Forelimb muscle (tissue), 1 donor: ENCODE measurements at places on chromosomes 5 and 9. TPM values are rescaled to one million over a fixed set of nuclear protein-coding genes. Genes with fewer than 3 reads are reported as not detected.

Gene MAMDC2
- 6.9 TPM for polyA plus RNA-seq

- no peak for DNase-seq
These were observed 58.7 kb downstream of the RXRA start for GRCh38 chr9:134384811-134385479.

- DNase-seq: no peak
These were observed 51.4 kb upstream of the DAB2 start for GRCh38 chr5:39475881-39476842.

- no peak for DNase-seq
These were observed 5.1 kb upstream of the FBXO38 start for GRCh38 chr5:148378670-148379069.

Gene PHF24
- polyA plus RNA-seq: 0.09 TPM

Gene FBXL7
- polyA plus RNA-seq: 20.0 TPM

Gene PCDHA4
- 0.14 TPM for polyA plus RNA-seq

Gene PIK3R1
- 61.7 TPM for polyA plus RNA-seq

DNA sequence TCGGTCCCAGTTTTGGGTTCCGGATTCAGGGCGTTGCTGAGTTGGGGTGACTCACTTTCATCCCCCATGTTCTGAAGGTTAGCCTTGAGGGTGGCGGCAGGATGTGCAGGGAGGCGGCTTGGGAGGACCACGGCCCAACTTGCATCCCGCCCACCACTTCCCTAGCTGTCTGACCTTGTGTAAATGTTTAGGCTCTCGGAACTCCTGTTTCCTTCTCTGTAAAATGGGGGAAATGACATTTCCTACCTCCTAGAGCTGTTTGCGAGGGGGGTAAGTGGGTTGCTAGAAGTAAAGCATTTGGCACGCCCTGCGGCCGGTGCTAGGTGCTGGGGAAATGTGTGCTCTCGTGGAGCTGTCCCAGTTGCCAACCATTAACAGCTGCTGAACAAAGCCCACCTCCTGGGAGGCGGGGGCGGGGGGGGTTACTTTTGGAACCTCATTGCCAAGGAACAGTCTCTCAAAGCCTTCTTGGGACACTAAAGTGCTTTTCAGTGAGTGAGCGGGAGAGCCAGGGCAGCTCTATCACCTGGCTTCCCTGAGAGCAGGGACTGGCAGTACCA, 27.5 kb downstream of the PTGES2 start:
- DNase-seq: no peak

- no peak for DNase-seq
These were observed 77.2 kb downstream of the ZNF608 start for GRCh38 chr5:124669300-124669648.

- no peak for DNase-seq
These were observed 299.2 kb downstream of the BNC2 start for GRCh38 chr9:16571127-16571802.

Gene ADAMTSL2
- 4.7 TPM for polyA plus RNA-seq

GRCh38 chr5:126948453-126948852, 81.9 kb downstream of the MARCHF3 start:
- DNase-seq: no peak

DNA sequence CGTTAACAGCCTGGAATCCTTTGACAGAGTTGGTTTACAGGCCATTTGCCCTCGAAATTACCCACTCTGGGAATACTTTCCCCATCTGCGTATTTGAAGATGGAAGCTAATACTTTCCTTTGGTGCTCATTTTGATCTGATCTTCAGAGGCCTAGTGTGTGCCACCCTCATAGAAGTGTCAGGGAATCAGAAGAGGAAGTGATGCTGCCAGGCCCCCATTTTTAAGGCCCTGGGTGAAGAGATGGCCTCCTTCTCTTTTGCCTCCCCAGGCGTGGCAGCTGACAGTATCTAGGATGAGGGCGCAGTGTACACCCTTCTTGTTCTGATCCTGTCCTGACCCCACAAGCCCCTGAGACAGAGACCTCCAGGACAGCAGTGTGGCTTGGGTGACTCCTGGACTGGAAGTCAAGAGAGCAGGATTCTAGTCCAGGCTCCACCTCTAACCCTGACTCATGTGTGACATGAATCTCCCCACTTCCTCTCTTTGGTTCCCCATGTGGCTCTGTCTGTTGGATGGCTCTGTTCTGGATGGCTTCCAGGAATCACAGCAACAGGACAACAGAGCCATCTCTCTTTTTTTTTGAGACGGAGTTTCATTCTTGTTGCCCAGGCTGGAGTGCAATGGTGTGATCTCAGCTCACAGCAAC, 27.8 kb downstream of the CSF1R start:
- peak; percentile 36 for DNase-seq

- DNase-seq: no peak
These were observed 282.7 kb downstream of the ENC1 start for GRCh38 chr5:74357827-74358226.

DNA sequence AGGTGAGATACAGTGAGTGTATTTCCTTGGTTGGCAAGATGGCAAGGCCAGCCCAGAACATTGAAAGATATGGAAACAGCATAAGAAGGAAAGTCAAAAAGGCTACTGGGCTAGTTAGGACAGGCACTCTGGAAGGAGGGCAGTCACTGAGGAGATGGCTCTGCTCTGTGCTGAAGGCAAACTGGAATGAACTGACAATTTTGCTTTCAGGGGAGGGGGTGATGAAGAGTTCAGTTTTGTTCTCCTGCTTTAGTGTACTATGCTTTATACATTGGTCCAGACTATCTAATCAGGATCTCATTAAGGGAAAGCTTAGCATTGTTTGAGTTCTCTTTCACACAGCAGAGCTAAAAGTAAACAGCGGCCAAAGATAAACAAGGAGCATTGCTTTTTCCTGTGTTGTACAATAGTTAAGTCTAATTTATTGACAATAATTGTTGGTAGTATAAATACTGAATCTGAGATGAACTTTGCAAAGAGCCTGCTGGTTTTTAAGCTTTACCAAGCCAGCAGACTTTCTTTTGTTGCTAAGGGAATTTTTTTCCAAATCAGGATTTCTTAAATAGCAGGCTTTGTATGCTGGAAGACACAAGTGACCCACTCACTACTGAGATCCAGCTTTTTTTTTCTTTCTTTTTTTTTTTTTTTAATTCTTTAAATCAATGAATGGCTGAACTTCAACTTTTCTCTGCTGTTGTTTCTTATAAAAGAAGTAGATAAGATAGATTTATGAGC, 355.5 kb downstream of the ARRDC3 start:
- no peak for DNase-seq

- DNase-seq: no peak
These were observed 19.3 kb upstream of the LTC4S start for GRCh38 chr5:179774442-179774841.

- no peak for DNase-seq
These were observed 122.5 kb upstream of the RFX3 start for GRCh38 chr9:3648266-3648665.

DNA sequence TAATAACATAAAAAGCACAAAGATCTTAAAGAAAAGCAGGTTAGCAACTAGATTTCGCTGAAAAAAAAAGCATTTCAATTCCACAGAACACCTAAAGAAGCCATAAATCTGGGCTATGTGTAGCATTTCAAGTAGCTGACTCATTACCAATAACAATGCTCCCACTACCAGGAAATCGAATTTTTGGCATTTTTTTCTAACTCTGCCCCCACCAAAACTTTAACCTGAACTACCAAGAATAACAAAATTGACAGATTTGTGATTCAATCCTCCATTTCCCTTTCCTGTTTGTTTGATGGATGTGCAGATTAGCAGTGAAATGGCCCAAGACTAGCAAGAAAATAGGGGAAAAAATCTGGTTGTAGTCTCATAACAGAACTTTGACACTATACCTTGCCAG, 180.2 kb downstream of the RASEF start:
- no peak for DNase-seq

Gene PRRX2
- polyA plus RNA-seq: 4.5 TPM

Gene SLC45A2
- polyA plus RNA-seq: 0.33 TPM

- no peak for DNase-seq
These were observed 7.4 kb downstream of the CDK9 start for GRCh38 chr9:127793093-127793708.

- no peak for DNase-seq
These were observed 108.9 kb downstream of the F2RL2 start for GRCh38 chr5:76514292-76514691.

DNA sequence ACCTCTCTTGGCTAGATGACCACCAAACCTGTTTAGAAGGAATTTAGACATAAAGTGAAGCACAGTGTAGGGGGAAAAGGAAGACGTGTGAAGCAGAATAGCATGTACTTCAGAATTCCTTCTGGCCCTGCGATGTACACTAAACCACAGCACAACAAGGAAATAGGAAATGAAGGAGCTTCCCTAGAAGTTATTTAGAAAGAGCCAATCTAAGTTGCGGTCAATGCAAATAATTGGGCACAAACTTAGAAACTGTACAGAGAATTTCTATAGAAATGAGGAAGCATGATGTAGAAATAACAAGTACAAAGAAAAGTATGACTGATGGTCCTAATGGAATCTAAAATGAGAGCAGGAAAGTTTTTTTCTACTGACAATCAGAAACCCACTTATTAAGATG, 41.5 kb downstream of the ANKRD55 start:
- DNase-seq: no peak

Gene EXD3
- polyA plus RNA-seq: 13.0 TPM

- no peak for DNase-seq
These were observed 89.7 kb upstream of the CDKN2B start for GRCh38 chr9:22098643-22099332.

- no peak for DNase-seq
These were observed 3.4 kb upstream of the SH3GLB2 start for GRCh38 chr9:129031514-129031913.

DNA sequence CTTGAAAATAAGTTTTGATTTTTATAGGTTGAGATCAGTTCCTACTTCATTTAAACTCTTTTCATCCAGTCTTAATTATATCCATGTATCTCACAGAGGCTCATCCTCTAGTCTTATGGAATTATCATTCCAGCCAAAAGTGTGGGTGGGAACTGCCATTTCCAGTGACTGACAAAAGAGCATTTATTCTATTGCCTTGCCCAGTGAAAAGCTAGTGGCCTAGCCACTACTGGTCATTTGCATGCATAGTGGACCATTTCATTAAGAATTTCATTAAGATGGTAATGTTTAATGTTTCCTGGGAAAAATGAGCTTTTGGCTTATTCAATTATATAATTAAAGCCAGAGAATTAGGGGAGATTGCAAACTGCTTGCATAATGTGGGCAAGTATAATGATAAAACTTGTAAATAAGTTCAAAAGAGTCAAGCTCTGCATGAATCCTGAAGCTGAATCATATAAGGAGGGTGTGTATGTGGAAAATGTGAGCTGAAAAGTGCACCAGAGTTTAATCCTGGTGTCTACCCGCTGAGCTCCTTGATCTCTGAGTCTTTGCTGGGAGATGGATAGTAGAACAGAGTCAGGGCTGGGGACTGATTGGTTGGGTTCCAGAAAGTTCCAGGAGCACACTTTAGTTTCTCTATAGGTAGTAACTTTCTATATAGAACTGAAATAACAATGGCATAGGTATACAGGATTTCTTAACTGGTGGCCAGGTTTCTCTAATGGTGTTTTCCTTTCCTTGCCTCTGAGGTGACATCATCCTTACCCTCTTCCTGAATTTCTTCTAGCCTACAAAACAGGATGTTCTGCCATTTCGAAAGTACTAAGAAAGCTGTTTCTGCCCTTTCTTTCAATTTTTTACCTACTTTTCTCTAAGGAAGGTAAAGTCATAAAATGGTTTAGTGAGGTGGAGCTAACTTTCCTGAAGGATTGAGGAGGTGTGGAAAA, 78.5 kb downstream of the KIF4B start:
- no peak for DNase-seq

Gene CCDC192
- polyA plus RNA-seq: 0.48 TPM

Gene PRELID1
- 73.8 TPM for polyA plus RNA-seq

GRCh38 chr5:175387144-175387543, 56.8 kb downstream of the DRD1 start:
- no peak for DNase-seq

GRCh38 chr9:107178293-107178692, 104.8 kb upstream of the RAD23B start:
- no peak for DNase-seq

Gene IFNK
- polyA plus RNA-seq: not detected

GRCh38 chr5:50441493-50441955, 436 bp upstream of the EMB start:
- no peak for DNase-seq

Gene CATSPER3
- polyA plus RNA-seq: 0.87 TPM

- no peak for DNase-seq
These were observed 86.3 kb upstream of the OTULINL start for GRCh38 chr5:14495301-14495700.

Gene FAM221B
- polyA plus RNA-seq: 0.18 TPM

DNA sequence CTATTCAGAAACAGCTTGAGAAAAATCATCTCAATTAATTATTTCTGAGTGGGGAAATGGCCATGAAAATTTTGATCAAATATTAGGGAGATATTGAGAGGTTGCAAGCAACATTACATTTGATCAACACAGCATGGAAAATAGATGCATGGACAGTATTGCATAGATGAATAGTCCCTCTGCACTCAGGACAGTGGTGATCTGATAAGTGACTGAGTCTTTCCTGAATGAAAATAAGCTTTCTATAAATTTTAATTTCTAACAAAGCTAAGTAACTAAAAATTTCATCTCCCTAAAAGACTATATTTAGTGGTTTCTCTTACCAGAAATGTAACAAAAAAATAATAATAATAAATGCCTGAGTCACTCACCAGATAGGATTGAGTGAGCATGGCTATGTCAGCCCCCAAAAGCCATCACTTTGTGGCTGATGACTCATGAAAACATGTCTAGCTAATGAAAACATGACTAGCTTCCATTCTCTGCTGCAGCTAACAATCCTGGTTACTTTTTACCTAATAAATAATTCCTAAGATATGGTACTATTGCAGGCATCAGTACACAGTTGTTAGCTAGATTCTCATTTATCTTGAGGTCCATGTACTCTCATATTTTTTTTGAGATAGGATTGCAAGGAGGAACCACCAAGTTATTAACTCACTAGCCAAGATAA, 1294.8 kb upstream of the ACO1 start:
- no peak for DNase-seq

- DNase-seq: no peak
These were observed 115.6 kb downstream of the CDK5RAP2 start for GRCh38 chr9:120464176-120464886.

GRCh38 chr5:169670769-169671525, 33.9 kb downstream of the DOCK2 start:
- no peak for DNase-seq

Gene PCDHGA2
- 2.1 TPM for polyA plus RNA-seq

Gene SLC36A3
- polyA plus RNA-seq: not detected

Gene LCN2
- 1.1 TPM for polyA plus RNA-seq

DNA sequence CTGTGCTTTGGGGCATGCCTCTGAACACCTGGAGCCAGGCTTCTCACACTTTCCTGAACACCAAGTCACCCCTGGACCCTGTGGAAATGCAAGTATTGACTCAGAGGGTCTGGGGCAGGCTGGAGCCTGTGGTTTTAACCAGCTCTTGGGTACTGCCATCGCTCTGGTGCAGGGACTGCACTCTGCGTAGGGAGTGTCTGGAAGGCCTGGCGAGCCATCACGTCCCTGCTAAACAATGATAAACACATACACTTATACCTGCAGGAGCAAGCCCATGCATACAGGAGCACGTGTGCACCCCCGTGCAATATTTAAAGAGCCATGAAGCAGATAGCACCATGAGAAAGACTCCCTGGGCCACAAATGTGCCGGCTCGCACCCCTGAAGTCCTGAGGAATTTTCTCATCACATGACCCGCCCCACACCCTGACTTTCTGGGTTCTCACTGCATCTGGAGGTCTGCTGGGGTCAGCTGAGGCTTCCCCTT, 267.7 kb downstream of the GADD45G start:
- DNase-seq: no peak

Gene SMIM27
- polyA plus RNA-seq: 10.5 TPM

GRCh38 chr5:167721926-167722440, 569.5 kb upstream of the WWC1 start:
- DNase-seq: no peak

Gene CLIC3
- polyA plus RNA-seq: 0.42 TPM
